ENCODE measurements at places on chromosomes 1 and 21.

GRCh38 chr1:156664767-156665411, 12.3 kb downstream of the NES start:
- DNase-seq = no peak

- DNase-seq = peak; percentile 25
Observed at GRCh38 chr1:64624218-64624713, 120.6 kb upstream of the RAVER2 start.

- DNase-seq = peak; percentile 96
Observed at GRCh38 chr1:8879922-8880676, 1.6 kb upstream of the ENO1 start.

DNA sequence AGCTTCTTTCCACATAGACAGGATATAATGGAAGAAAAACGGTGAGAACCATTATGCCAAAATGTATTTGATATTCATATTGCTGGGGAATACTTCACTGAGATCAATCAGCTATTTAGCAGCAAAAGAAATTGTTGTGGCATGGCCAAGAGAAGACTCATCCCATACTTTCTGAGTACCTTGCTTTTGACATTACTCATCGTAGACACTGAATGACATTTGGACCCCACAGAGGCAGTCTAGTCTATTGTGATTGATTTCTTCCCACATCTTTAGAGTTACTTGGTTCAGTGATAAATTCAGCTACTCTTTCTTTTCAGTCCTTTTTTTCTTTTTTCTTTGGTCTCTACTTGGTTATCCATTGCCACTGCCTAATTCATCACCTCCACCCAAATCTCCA, 22.1 kb downstream of the ATP1B1 start:
- DNase-seq = no peak

DNA sequence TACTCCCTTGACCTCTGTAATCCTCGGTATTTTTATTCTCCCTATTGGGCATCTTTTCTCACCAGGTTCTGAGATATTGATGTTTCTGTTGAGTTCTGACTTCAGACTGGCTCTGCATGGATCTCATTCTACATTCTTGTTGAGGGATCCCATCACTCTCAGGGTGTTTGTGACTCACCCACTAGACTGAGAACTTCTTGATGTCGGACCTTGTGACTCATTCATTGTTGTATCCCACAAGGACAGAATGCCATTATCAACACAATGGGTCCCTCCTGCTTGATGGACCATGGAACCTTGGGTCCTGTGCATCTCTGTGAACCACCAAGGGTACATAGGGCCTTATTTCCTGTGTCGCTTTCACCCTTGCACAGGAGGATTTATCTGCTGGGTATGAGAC, 174.1 kb downstream of the PBX1 start:
- peak; percentile 56 for DNase-seq

DNA sequence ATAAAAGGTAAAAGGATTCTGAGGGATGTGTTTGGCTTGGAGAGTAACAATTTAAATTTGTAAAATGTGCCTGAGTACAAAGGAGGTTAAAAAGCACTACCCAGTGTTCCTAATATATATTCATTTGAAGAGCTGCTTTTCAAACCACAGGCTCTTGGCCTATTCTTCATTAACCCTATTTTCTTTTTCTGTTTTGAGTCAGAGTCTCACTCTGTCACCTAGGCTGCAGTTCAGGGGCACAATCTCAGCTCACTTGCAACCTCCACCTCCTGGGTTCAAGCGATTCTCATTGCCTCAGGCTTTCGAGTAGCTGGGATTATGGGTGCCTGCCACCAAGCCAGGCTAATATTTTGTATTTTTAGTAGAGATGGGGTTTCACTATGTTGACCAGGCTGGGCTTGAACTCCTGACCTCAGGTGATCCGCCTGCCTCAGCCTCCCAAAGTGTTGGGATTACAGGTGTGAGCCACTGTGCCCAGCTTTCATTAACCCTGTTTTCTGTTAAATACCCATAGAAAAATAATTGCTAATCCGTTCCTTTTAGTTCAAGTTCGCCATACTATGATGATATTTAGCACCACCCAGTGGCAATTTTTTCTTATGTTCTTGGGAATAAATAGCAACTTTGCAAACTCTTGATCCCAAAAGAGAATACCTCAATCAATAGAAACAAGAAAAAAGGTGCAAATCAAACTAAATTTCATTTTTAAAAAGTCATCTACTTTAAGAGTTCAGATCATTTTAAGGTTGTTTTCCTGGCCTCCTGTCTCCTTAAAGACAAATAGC, 30.5 kb downstream of the ZBTB8OS start:
- peak; percentile 20 for DNase-seq

DNA sequence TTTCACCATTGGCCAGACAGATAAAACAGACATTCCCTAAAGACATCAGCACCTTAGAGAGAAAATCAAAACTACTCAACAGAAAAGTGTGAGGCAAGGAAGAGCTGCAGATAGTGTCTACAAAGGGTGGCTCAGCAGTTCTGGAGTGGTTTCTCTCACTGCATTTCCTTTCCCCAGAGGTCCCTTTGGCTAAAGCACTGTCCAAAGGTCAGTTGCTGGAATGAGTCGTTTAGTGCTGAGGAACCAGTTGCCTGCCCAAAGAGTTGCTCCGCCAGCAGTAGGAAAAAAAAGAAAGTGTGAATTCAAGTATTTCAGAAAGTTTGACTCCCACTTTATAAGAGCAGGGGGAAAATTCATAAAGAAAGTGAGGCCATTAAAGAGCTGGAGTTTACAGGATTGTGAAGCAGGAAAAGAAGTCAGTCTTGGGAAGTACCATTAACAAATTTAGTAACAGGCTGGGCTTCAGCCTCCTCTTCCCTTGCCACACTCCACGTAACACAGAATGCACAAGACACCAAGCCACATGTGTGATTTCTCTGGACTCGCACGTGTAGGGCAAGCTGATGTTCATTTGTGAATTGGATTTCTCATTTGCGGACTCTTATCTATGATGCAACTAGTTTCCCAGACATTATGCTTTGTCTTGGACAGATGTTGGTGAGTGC, 122.2 kb downstream of the RUNX1 start:
- no peak for DNase-seq

- DNase-seq = no peak
Observed at GRCh38 chr21:42536601-42537000, 22.9 kb downstream of the SLC37A1 start.

- DNase-seq = no peak
Observed at GRCh38 chr1:57017200-57017599, 51.4 kb upstream of the C8B start.

DNA sequence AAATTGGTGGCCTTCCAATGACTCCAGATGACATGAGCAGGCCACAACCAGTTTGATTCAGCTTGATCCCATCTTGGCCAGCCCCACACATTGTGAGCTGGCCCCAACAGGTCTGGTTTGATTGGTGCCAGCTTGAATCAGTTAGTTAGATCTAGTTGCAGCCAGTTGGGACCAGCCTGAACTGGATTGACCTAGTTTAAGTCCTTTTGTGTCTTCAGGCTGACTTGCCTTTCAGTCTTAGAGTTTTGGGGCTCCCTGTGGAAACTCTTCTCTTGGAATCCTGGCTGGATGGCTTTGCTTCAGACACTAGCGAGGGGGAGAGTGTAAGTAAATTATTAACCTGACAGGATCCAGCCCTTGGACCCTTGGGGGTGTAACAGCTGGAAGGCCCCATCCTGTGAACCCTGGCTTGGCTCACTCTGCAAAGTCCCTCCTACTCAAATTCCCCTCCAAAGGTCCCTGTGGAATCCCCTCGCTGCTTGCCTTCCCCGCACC, 36.2 kb upstream of the POU3F1 start:
- peak; percentile 4 for DNase-seq

DNA sequence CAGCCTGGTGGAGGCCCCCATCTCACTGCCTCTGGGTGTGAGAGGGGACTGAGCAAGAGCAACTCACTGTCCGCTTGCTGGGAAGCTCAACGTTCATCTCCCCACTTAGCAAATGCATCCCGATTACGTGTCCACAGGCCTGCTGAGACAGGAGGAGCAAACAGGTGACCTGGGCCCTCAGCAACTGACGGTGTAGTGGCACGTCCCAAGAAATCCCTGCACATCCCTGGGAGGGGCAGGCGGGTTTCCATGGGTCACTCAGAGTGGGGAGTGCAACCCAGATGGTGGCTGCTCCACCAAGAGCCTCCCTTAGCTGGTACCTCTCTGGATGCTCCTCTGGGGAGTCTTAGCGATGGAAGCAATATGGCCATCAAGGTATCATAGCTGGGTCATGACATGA, 229.4 kb downstream of the DYRK1A start:
- DNase-seq = no peak

- DNase-seq = no peak
Observed at GRCh38 chr1:230768903-230769570, 21.8 kb downstream of the CAPN9 start.

DNA sequence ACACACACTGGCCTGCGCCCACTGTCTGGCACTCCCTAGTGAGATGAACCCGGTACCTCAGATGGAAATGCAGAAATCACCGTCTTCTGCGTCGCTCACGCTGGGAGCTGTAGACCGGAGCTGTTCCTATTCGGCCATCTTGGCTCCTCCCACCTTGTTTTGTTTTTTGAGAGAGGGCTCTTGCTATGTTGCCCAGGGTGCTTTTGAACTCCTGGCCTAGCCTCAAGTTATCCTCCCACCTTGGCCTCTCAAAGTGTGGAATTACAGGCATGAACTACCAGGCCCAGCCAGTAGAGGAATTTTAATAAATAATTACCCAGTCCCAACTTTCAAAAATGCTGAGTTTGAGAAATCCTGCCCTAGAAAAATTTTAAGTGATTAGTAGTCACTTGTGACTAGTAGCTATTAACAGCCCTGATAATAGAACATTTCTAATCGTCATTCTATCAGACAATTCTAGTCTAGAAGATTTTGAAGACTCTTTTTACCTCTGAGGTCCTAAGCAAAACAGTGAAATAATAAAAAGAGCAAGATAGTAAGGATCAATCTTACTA, 30.9 kb upstream of the SLC35D1 start:
- DNase-seq = no peak

GRCh38 chr1:50710099-50710498, 250.0 kb downstream of the FAF1 start:
- DNase-seq = no peak

DNA sequence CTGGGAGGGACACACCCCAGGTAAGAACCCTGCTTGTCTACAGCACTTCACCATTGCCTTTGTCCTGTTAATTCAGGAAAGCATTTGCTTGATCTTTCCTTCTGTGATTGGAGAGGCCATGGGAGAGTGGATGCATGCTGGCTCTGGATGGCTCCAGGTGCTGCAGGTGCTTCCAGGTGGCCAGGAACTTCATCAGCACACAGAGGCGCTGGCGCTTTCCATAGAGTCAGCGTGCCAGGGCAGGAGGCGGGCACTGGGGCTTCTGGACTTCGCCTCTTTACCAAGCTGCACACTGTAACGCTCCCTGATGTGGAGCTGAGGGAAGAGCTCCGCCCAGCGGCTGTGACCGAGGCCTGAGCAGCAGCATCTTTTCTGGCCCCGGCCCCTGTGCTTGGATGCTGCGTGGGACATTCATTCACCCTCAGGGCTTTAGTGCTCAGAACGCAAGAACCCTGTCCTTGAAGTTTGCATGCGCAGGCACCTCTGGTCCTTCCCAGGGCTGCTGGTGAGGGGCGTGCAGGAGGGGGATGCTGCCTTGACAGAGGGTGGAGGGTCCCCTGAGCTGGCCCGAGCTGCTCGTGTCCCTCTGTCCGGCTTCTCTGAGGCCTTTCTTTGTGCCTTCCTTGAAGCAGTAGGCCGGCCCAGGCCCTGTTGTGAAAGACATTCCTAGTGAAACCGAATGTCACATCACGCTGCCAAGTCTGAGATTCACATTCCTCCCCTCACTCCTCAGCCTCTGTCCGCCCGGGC, 1.6 kb upstream of the MX2 start:
- no peak for DNase-seq

DNA sequence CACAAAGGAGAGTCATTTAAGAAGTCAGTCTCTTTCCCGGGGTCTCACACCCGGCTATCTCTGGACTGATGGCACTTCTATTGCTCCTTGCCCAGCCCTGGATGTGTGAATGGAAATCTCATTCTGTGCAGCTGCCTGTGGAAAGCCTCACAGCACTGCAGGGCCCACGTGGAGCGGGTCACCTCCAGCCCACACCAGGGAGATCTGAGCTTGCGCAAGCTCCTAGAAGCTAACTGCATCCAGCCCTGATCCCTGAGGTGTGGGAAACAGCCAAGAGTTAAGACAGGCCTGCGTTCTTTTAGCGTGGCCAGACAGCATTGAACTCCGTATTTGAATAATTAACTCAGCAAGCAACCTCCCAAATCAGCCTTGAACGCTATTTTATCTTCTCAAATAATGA, 150.5 kb downstream of the LRIG2 start:
- no peak for DNase-seq

- DNase-seq = no peak
Observed at GRCh38 chr21:45002381-45003204, 62.8 kb downstream of the SLX9 start.

DNA sequence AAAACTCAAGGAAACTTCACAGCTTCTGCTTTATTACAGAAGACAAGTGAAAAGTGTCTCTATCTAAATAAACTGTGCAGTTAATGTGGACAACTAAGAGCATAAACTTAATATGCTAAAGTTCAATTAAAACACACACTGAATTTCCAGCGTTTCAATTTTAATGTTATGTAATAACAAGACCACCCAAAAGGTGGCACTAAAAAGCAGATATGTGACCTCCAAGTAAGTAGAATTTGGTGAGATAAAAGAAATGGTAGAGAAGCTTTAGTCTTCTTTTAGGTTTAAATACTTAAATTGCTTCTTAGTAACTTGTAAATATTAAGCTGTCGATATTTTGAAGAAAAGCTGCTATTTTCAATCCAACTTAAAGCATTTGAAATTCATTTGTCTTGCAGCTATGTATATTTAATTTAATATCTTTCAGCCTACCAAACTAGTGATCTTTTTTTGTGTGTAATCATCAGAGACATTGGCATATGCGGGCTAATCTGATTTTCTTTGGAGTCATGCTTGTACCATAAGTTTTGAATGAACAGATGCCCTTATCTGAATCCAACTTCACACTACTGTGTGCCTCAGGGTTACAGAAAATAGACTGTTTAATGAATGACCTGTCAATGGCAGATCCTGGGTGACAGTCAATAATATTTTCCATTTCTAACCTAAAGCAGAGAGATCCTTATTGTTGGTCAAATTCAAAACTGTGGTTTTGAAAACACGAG, 36.5 kb upstream of the ADAMTS1 start:
- DNase-seq = peak; percentile 26

DNA sequence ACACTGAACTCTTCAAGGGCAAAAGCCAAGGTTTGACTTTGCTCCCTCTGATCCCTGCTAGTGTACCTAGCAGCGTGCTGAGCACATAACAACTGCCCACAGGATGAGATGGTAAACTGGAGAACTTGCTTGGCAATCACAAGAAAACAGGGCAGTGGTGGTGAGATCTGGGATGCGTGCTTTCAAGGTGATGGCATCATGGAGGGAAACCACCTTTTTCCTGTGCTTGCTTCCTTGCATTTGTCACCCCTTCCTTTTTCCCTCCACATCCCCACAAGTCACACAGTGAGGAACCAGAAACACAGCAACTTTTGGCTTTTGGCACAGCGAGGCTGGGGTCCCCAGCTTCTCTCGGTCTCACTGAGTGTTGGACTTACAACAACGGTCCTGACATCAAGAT, 31.4 kb upstream of the BECN2 start:
- DNase-seq = no peak

- no peak for DNase-seq
Observed at GRCh38 chr1:212646588-212646987, 38.0 kb downstream of the ATF3 start.

Data from MCF 10A (cell line).